Stimulated activated CD8-positive, alpha-beta memory T cell treated with anti-CD3 and anti-CD28 coated beads, Interleukin-4, amount 100 ng/mL, for 24 hours (primary cell): ENCODE measurements at places on chromosomes 2 and 18.

GRCh38 chr2:2836343-2837070 lies 505.4 kb upstream of the MYT1L start:
- DNase-seq: no peak

- no peak for DNase-seq
Observed at GRCh38 chr2:172908275-172908674, 167.4 kb upstream of the MAP3K20 start.

DNA sequence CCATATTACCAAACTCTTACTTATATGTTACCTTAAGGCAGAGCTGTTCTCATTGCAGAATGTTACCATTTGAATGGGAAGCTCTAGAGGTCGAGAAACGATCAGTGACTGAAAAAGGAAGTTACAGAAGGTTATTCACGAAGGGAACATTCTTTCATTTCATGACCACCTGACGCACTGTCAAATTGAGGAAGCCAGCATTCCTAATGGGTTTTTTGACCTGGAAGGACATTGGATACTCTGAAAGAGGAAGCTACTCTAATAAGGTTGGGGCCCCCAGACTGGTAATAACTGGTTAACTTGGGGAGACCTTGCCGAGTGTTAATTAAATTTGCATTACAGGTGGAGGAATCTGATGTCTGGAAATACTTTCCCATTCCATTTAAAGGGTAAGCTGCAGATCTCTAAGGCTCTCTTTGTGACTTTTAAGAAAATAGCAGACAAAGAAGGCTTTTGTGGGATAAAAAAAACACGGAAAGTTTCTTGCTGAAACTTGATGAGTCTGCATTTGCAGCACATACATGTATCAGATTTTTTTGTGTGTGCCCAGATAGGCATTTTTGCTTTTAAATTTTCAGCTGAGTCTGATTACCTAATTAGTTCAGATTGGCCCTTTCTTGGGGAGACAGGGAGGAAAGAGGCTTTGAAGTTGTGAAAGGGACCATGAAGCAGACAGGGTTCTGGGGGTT lies 137.1 kb downstream of the LTBP1 start:
- no peak for DNase-seq

GRCh38 chr2:136492901-136493300 lies 272.4 kb upstream of the THSD7B start:
- no peak for DNase-seq

GRCh38 chr2:126664234-126664633 lies 8.3 kb downstream of the GYPC start:
- peak; percentile 26 for DNase-seq

- no peak for DNase-seq
Observed at GRCh38 chr18:31041271-31042083, 1.1 kb downstream of the DSC3 start.

- no peak for DNase-seq
Observed at GRCh38 chr2:224819075-224819474, 102.9 kb upstream of the CCDC195 start.

- DNase-seq: no peak
Observed at GRCh38 chr18:37487400-37487867, 78.2 kb downstream of the CELF4 start.

GRCh38 chr18:49071317-49071716 lies 120.6 kb upstream of the SMAD7 start:
- no peak for DNase-seq

DNA sequence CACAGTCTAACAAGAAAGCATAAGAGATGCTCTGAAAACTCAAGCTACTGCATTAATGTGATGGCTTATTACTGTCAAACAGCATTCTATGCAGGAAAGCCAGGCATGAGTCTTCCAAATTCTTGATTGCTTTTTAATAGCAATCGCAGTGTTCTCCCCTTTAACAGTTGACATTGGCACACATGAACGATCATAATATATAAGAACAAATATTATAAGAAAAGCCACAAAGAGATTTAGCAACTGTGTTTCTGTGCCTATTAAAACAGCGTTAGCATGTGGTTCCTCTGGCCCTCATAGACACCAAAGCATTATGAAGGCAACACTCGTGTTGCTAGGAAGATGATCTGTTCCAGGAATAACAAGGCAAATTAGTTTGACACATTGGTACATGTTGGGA lies 245.0 kb downstream of the ACKR3 start:
- DNase-seq: no peak

GRCh38 chr2:104793966-104794365 lies 59.9 kb upstream of the POU3F3 start:
- no peak for DNase-seq

DNA sequence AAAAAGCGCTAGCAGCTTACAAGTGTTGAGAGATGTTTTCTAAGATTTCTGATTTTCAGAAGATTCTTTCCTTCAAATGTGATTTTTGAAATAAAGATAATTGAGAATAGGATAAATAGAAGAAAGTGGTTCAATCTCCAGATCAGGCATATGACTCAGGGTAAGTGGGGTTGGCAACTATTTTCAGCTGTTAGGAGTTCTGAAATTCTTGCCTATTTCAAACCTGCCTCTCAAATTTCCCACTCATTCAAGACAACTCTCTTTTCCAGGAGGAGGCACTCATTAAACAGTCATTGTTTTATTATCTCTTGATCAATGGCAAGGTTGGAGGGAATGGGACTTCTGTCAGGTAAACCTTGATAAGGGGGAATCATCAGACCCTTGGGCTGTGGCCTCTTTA lies 138.9 kb downstream of the HNMT start:
- no peak for DNase-seq

DNA sequence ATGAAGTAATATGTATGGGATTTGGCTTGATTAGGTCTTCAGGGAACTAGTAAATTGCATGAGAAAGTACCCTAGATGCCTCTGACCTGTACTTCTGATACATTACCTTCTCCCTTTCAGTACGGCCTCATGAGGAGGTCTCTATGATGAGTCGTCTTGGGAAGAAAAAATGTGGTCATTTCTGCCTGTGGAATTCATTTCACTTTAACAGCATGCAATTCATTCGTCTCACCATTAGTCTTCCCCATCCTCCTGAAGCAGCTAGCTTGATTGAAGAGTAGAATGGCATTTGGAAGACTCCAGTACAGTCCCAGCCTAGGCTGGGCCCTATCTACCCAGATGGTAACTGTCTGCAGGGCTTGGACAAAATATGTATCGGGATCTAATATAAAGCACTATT lies 52.2 kb downstream of the TMX3 start:
- DNase-seq: no peak

- DNase-seq: no peak
Observed at GRCh38 chr18:3679241-3679640, 229.3 kb downstream of the TGIF1 start.

DNA sequence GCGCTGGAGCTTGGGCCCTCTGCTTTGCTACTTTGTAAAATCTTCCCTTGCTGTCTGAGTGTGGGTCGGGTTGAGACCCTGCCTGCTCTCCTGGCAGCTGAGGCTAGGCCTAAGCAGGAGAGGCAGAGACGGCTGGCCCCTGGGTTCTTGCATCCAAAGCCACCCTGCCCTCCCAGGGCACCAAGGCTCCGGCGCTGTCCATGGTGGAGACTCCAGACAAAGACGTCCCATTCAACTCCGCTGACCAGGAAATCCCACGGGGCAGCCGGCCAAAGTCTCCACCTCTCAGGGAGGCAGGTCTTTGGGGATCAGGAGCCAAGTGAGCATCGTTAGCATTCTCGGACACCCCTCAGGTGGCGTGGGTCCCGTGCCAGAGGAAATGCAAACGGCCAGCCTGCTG lies 2.6 kb upstream of the PRLH start:
- DNase-seq: no peak

DNA sequence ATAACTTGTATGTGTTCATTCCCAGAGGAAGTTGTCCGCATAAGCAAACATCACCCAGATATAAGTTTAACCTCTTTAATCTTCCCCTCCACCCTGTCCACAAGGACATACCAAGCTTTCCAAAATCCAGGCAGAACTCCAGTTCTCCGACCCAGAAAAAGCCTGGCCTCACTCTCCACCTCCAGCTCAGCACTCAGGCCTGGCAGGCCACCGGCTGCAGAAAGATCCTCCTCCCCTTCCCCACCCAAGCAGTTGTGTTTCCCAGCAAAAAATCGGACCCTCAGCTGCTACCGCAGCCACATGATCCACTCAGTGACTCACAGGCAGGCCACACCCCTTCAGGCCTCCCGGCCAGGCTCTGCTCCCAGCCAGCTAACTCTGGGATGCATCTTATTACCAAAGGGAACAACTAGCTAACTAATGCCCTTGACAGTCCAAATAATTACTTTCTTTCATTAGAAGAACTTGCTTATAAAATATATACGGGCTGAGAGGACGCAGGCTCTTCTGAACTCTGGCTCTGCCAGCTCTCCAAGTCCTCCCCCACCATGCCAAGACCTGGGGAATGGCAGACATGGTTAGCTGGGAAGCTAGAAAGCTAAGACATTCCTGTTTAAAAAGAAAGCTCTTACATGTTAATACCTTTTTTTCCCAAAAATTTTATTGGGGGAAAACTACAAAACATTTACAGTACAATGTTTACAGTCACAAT lies 4.5 kb downstream of the ZFP36L2 start:
- peak; percentile 46 for DNase-seq

DNA sequence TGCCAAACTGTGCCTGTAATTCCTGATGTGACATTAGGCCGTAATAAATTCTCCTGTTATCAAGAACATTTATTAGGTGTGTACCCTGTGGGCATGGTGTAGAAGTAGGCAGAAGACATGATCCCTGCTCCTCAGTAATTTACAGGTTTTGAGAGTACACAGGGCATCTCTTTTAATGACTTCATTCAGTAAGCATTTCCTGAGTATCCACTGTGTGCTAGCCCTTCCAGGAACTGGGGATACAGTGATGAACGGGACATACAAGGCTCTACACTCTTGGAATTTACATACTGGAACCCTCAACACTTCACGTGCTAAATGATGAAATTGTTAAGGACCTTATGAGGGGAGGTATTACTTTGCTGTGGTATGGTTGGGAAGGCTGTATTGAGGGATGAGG lies 30.2 kb downstream of the DIS3L2 start:
- no peak for DNase-seq

DNA sequence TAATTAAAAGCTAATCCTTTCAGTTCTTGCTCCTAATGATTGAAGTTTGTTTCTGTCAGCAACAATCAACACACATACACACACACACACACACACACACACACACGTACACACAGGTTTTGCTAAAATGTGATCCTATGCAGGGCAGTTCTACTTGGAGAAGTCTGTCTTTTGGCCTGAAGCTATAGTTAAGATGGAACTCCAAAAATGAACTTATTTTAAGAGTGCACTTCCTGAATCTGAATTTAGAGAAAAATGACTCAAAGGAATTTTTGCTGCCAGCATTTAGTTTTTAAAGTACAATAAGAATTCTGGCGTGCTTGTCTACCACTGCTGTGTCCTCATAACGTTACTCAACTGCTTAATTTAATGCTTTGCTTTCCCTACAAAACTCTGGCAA lies 6.6 kb downstream of the GALNT5 start:
- DNase-seq: no peak

DNA sequence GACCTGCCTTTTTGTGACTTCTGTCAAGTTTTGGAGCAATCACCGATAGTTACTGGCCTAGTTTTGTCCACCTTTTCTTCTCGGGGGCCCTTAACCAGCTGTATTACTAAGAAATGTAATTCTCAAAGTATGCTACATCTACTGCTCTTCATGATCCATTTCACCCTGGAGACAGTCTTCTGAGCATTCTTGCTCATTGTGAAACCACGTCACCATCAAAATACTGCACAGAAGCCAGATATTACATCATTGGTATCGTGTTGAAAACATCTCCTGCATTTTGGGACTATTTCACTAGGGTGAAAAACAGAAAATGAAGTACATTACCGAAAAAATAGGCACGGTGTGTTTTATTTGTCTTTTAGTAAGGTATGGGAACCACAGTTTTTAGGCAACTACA lies 11.7 kb downstream of the LYPD6B start:
- no peak for DNase-seq

- DNase-seq: no peak
Observed at GRCh38 chr2:64562148-64562784, 38.1 kb downstream of the AFTPH start.

DNA sequence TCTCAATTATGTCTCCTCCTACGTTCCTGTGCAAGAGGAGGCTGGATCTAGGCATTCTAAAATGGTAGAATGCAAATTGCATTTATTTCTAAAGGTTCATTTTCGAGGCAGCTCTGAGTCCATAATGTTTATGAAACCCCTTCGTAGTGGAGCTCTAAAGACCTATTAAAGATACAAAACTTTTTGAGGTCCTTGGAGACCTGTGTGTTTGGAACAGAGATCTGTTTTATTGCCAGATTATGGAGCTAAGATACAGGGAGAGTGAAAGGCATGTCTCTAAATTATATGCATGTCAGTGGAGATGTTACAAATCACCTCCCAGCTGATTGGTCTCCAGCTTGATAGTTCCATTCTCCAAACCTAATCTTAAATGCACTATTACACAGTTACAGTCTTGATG lies 335.8 kb downstream of the GULP1 start:
- no peak for DNase-seq

DNA sequence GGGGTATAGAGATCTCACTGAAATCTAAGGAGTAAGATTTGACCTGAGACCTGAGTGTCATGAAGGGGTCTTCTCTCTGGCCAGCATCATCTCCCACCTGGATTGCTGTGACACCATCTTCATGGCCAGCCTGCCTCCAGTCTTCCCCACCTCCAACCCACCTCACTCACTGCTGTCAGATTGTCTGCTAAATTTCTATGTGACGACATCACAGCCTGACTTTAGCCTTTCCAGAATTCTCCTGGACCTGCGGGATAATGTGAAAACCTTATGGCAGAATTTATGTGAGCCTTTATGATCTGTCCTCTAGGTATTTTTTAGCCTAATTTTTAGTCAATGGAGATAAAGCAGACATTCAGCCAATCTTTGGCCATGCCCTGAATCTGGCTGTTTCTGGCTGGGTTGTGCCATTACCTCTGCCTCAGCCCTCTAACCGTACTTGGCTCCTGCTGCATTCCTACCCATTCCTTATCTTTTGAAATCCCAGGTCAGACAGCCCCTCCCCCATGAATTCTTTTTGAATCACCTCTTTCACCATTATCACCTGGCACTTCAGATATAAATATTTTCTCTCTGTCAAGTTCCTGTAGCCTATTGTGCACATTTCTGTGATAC lies 66.4 kb upstream of the MMADHC start:
- no peak for DNase-seq

DNA sequence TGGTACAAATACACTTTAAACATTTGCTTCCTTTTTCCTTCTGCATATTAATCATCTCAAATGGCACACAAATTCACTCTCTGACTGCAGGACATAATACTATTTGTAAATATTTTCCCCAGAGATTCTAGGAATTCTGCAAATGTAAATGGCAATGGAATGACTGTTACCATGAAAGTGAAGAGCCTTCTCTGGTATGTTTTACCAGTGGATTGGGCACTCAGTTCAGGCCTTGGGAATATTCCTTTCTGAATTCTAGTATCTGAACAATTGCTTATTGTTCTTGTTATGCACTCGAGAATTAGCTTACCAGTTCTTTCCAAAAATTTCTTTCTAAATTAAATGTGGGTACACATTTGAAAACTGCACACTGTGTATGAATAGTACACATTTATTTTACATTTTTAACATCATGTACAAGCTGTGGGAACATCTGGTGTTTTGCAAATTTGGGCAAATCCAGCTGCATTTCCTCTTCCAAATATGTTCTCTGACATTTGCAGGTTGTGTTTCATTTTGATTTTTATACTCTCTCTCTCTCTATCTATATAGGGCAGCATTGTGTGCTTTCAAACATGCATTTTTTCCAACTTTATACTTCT lies 289.1 kb downstream of the NBAS start:
- no peak for DNase-seq

GRCh38 chr2:52082646-52083045 lies 1050.7 kb upstream of the NRXN1 start:
- no peak for DNase-seq
